ENCODE measurements at places on chromosomes 7 and 10. TPM values are rescaled to one million over a fixed set of nuclear protein-coding genes. Genes with fewer than 3 reads are reported as not detected.

The ANKRD7 gene
- total RNA-seq = not detected

The PNLIPRP1 gene
- total RNA-seq = not detected

The HTR7 gene
- 0.11 TPM for total RNA-seq

The SFRP4 gene
- not detected for total RNA-seq

The ACSM6 gene
- not detected for total RNA-seq

The SLC18A3 gene
- not detected for total RNA-seq

The WNT16 gene
- total RNA-seq = not detected

The PLEKHS1 gene
- total RNA-seq = 0.90 TPM

The SPAG6 gene
- 0.35 TPM for total RNA-seq

The HOXA1 gene
- total RNA-seq = 1.1 TPM

The DNAJC12 gene
- total RNA-seq = not detected

The WNT8B gene
- total RNA-seq = not detected

Data from natural killer cell (primary cell).